Skeletal muscle tissue (tissue), 5 donors: ENCODE measurements at places on chromosomes 6 and 20. TPM values are rescaled to one million over a fixed set of nuclear protein-coding genes. Genes with fewer than 3 reads are reported as not detected.

The SNX3 gene
- total RNA-seq: 208 TPM

The NKAIN4 gene
- total RNA-seq: 13.6 TPM

The CGAS gene
- 7.3 TPM for total RNA-seq

The GABRR1 gene
- total RNA-seq: 0.52 TPM

The RBM24 gene
- 116 TPM for total RNA-seq

The CRISP2 gene
- not detected for total RNA-seq

The SPINT4 gene
- total RNA-seq: not detected
